ENCODE measurements at places on chromosomes 6 and 20.
A peak's percentile ranks its signal among the peaks of the same experiment; 100 is the strongest.

GRCh38 chr6:162907876-162908481 lies 180.2 kb downstream of the PACRG start:
- H3K4me3 ChIP-seq, result no peak overlapping the region
- no peak for DNase-seq
- no peak overlapping the region for H3K27ac ChIP-seq
- H3K36me3 ChIP-seq, result no peaks in the 10 kb centered on the region
- no peaks in the 10 kb centered on the region for H3K27me3 ChIP-seq

GRCh38 chr20:16861708-16862107 lies 113.5 kb downstream of the OTOR start:
- no peaks in the 10 kb centered on the region for H3K27me3 ChIP-seq
- no peaks in the 10 kb centered on the region for H3K36me3 ChIP-seq
- no peak overlapping the region for H3K27ac ChIP-seq
- H3K4me1 ChIP-seq, result no peaks in the 10 kb centered on the region
- H3K4me3 ChIP-seq, result no peak overlapping the region
- DNase-seq, result no peak

DNA sequence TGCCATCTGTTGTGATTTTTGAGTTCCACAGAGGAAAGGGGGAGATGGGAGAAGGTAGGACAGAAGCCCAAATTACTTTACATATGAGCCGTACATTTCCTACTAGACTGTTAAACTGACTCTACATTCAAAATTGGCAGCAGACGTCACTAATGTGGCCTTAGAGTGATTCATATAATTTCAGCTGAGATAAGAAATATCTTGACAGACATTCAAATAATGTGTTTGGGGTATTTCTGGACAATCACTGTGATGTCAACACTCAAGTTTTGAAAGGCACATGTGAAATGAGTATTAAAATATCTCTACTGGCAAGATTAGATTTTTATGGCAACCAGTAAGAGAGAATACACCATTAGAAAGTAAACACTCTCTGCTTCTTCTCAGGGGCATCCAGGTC lies 104.0 kb downstream of the MTFR2 start:
- no peaks in the 10 kb centered on the region for H3K4me1 ChIP-seq
- no peak for DNase-seq
- H3K27ac ChIP-seq, result no peak overlapping the region
- peaks cover 3% of the 10 kb centered on the region for H3K27me3 ChIP-seq

DNA sequence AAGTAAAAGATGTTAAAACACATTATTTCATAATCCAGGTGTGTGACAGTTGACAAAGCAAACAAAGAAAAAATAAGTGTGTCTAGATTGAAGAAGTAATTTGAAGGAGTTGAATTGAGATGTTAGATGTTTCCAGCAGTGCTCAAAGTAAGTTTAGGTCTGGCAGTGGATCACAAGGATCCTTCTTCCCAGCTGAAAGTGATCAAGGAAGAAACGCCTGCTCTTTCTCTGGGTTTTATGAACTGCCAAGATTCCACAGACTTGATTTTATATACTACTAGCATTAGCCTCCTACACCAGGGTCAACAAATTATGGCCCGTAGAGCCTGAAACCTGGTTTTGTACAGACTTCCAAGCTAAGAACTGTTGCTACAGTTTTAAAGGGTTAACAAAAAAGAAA lies 30.3 kb downstream of the STX7 start:
- no peaks in the 10 kb centered on the region for H3K4me1 ChIP-seq
- H3K27ac ChIP-seq, result no peak overlapping the region
- DNase-seq, result no peak
- no peaks in the 10 kb centered on the region for H3K36me3 ChIP-seq
- H3K4me3 ChIP-seq, result no peak overlapping the region

DNA sequence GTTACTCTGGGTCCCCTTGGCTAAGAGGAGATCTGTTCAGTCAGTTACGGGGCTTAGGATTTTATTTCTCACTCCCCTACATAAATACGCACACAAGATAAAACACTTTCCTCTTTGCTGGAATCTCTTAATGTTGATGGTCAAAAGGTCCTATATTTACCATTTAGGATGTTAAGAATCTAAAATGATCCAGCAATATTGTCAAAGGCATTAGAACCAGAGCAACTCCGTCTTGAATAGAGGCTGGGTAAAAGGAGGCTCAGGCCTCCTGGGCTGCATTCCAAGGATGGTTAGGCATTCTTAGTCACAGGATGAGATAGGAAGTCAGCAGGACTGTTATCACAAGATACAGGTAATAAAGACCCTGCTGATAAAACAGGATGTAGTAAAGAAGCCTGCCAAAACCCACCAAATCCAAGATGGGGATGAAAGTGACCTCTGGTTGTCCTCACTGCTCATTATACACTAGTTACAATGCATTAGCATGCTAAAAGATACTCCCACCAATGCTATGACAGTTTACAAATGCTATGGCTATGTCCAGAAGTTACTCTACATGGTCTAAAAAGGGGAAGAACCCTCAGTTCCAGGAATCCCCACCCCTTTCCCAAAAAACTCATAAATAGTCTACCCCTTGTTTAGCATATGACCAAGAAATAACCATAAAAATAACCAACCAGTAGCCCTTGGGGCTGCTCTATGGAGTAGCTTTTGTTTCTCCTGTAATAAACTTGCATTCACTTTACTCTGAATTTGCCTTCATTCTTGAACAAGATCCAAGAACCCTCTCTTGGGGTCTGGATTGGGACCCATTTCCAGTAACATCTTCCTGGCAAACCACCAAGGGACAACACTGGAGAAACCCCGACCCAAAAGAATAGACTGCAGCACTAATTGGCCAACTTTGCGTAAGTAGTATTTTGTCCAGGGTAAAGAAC lies 107.5 kb downstream of the DTNBP1 start:
- no peak overlapping the region for H3K4me3 ChIP-seq
- DNase-seq, result no peak
- no peaks in the 10 kb centered on the region for H3K36me3 ChIP-seq
- H3K4me1 ChIP-seq, result no peaks in the 10 kb centered on the region

DNA sequence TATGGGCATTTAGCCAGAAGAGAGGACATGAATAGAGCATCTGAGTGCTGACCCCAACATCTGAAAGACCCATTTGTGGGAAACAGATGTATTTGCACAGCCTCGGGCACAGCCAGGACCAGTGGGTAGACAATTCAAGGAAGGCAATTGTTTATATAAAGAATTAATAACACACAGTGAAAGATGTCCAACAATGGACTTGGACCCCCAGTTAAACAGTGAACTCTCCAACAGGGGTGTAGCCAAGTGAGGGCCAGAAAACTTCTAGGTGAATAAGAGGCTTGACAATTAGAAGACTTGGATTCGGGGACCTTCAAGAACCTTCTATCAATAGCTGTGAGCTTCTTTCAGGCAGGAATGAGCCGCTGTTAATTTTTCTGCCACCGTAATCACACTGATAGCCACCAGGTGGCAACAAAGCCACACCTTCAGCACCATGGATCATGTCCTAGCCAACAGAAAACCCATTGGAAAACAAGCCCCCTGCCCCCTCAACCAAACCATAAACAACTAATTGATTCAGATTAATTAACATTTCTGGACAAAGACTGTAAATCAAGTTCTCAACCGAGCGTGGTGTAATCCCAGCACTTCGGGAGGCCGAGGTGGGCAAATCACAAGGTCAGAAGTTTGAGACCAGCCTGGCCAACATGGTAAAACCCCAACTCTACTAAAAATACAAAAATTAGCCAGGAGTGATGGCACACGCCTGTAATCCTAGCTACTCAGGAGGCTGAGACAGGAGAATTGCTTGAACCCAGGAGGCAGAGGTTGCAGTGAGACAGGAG lies 8.8 kb upstream of the SRSF6 start:
- no peak for DNase-seq
- H3K4me3 ChIP-seq, result no peak overlapping the region
- H3K27ac ChIP-seq, result no peak overlapping the region

DNA sequence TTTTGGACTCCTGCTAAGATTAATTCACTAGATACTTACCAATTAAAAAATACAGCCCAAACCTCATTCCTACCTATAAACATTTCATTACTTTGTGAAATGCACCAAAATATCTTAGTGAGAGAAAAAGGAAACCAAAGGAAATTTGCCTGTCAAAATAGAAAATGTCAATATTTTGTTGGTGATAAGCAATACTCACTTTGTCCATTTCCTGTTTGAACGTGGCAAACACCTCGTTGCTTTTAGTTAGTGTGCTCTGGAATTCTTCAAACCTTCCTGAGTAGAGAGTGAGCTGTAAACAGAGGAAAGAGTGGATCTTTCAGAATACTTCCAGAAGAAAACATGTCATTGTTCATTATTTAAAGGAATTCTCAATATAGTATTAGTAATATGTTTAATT lies 44.2 kb downstream of the TXLNB start:
- no peak for DNase-seq
- H3K4me1 ChIP-seq, result peaks cover 21% of the 10 kb centered on the region
- no peak overlapping the region for H3K4me3 ChIP-seq
- no peaks in the 10 kb centered on the region for H3K36me3 ChIP-seq

- peaks cover 31% of the 10 kb centered on the region for H3K36me3 ChIP-seq
- no peaks in the 10 kb centered on the region for H3K4me1 ChIP-seq
- H3K27ac ChIP-seq, result no peak overlapping the region
- no peak for DNase-seq
Observed at GRCh38 chr20:35030136-35030535, 62.5 kb downstream of the TRPC4AP start.

DNA sequence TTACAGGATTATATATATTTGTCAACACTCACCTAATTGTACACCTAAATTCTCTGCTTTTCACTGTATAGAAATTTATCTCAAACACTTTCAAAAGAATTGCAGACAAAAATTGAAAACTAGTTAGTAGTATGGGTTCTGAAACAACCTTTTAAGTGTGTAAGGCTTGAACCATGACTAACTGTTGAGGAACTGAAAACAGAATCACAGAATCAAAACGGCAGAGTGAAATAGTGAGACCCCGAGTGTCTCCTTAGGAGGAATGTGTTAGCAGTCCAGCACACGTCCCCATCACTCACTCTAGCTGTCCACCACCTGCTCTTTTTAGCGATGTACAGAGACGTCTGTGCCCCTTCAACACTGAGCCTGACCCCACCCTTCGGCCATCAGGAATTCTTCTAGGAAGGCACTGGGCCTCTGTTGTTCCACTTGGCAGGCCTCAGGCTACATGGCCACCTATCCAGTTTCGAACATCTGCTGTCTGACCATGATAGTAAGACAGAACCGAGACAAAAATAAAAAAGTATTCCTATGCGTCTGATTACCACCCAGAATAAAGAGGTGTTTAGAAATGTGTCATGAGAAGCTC lies 227.4 kb downstream of the C6orf118 start:
- H3K27me3 ChIP-seq, result no peaks in the 10 kb centered on the region
- H3K4me3 ChIP-seq, result no peak overlapping the region
- DNase-seq, result no peak
- H3K4me1 ChIP-seq, result no peaks in the 10 kb centered on the region

- peaks cover 42% of the 10 kb centered on the region for H3K4me1 ChIP-seq
- peak overlapping the region; percentile 68 for H3K27ac ChIP-seq
- DNase-seq, result peak; percentile 57
Observed at GRCh38 chr20:63957004-63957689, 931 bp upstream of the UCKL1 start.

- peaks cover 3% of the 10 kb centered on the region for H3K4me1 ChIP-seq
- H3K27me3 ChIP-seq, result no peaks in the 10 kb centered on the region
- no peak for DNase-seq
- peak overlapping the region; percentile 33 for H3K27ac ChIP-seq
- peak overlapping the region; percentile 40 for H3K4me3 ChIP-seq
- H3K36me3 ChIP-seq, result no peaks in the 10 kb centered on the region
Observed at GRCh38 chr20:53739799-53740785, 146.5 kb upstream of the ZNF217 start.

- no peaks in the 10 kb centered on the region for H3K27me3 ChIP-seq
- no peak overlapping the region for H3K4me3 ChIP-seq
- H3K4me1 ChIP-seq, result peaks cover 72% of the 10 kb centered on the region
- no peaks in the 10 kb centered on the region for H3K36me3 ChIP-seq
- no peak for DNase-seq
Observed at GRCh38 chr20:59154317-59155013, 9.2 kb upstream of the ZNF831 start.
